ENCODE measurements at places on chromosomes 3 and 15. TPM values are rescaled to one million over a fixed set of nuclear protein-coding genes. Genes with fewer than 3 reads are reported as not detected.

The CX3CR1 gene
- polyA plus RNA-seq, result 5.4 TPM

- no peak for DNase-seq
Observed at GRCh38 chr15:47618241-47618640, 99.1 kb upstream of the SEMA6D start.

DNA sequence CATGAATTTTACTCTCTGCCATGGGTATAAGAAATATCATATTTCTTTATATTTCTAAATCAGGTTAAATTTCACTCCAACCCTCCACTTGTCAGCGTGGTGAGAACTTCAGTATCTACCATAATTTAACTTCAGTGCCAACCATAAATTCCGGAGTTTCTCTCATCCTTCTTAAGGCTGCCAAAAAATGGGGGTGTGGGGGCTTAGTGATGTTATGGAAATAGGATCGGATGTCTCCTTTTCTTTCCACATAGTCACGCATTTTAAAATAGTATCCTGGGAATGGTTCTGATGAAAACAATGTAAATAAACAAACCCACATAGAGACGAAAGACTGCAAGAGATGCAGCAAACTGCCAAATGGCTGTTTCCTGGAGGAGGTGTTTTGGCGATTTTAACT lies 12.9 kb upstream of the FAM3D start:
- no peak for DNase-seq

GRCh38 chr3:48617559-48617958 lies 4.0 kb downstream of the TMEM89 start:
- no peak for DNase-seq

GRCh38 chr3:36891701-36892160 lies 53.1 kb downstream of the TRANK1 start:
- DNase-seq, result peak; percentile 95

GRCh38 chr3:191997579-191998268 lies 536.8 kb downstream of the PYDC2 start:
- DNase-seq, result no peak

The EIF4G1 gene
- 154 TPM for polyA plus RNA-seq

GRCh38 chr3:165444745-165445144 lies 248.6 kb upstream of the SLITRK3 start:
- DNase-seq, result no peak

Data from right lung (tissue), 10 donors.